Hair follicle dermal papilla cell (primary cell): ENCODE measurements at places on chromosomes 3 and 15. TPM values are rescaled to one million over a fixed set of nuclear protein-coding genes. Genes with fewer than 3 reads are reported as not detected.

The CIDEC gene
- not detected in 2 replicates for total RNA-seq

The KBTBD12 gene
- total RNA-seq: not detected in 2 replicates

The XRN1 gene
- 41.7 and 50.5 TPM in 2 replicates for total RNA-seq

The SLCO3A1 gene
- total RNA-seq: 7.3 and 9.2 TPM in 2 replicates

The STRA6 gene
- total RNA-seq: 1.1 and 5.2 TPM in 2 replicates

The FBXL22 gene
- 0.49 and 1.1 TPM in 2 replicates for total RNA-seq

The GCNT3 gene
- total RNA-seq: not detected in 2 replicates

The ADAMTS17 gene
- 0.16 and 0.24 TPM in 2 replicates for total RNA-seq

The FGD5 gene
- total RNA-seq: 0.12 and 0.16 TPM in 2 replicates

The PAQR5 gene
- 2.6 and 3.5 TPM in 2 replicates for total RNA-seq

The STRC gene
- under 0.01 TPM in 1 of 2 replicates, not detected in the other for total RNA-seq

The SKIC8 gene
- total RNA-seq: 36.7 and 39.8 TPM in 2 replicates

The TUSC7 gene
- total RNA-seq: not detected in 2 replicates

The C3orf85 gene
- total RNA-seq: not detected in 2 replicates

The CLDN18 gene
- total RNA-seq: under 0.01 TPM in 1 of 2 replicates, not detected in the other

The ADAMTS9 gene
- 5.8 and 10.2 TPM in 2 replicates for total RNA-seq

The CYP1A1 gene
- total RNA-seq: 0.12 and 0.49 TPM in 2 replicates

The DPPA4 gene
- total RNA-seq: 2.3 and 3.9 TPM in 2 replicates

The POC1A gene
- total RNA-seq: 1.9 and 3.4 TPM in 2 replicates

The CNTN3 gene
- total RNA-seq: 4.9 and 5.0 TPM in 2 replicates

The TGM4 gene
- not detected in 2 replicates for total RNA-seq

The HGD gene
- total RNA-seq: not detected in 2 replicates

The PLOD2 gene
- total RNA-seq: 169 and 180 TPM in 2 replicates

The HRH1 gene
- 4.7 and 6.8 TPM in 2 replicates for total RNA-seq

The LRRK1 gene
- 21.0 and 29.4 TPM in 2 replicates for total RNA-seq

The IGDCC3 gene
- under 0.01 and 0.16 TPM in 2 replicates for total RNA-seq

The FMN1 gene
- 5.0 and 6.8 TPM in 2 replicates for total RNA-seq

The C3orf20 gene
- under 0.01 TPM in 1 of 2 replicates, not detected in the other for total RNA-seq

The TGM5 gene
- total RNA-seq: not detected in 2 replicates

The FAM98B gene
- total RNA-seq: 6.6 and 11.7 TPM in 2 replicates

The HRG gene
- total RNA-seq: not detected in 2 replicates

The RRP9 gene
- total RNA-seq: 14.4 and 15.3 TPM in 2 replicates
